ENCODE measurements at places on chromosomes 7 and 10.

DNA sequence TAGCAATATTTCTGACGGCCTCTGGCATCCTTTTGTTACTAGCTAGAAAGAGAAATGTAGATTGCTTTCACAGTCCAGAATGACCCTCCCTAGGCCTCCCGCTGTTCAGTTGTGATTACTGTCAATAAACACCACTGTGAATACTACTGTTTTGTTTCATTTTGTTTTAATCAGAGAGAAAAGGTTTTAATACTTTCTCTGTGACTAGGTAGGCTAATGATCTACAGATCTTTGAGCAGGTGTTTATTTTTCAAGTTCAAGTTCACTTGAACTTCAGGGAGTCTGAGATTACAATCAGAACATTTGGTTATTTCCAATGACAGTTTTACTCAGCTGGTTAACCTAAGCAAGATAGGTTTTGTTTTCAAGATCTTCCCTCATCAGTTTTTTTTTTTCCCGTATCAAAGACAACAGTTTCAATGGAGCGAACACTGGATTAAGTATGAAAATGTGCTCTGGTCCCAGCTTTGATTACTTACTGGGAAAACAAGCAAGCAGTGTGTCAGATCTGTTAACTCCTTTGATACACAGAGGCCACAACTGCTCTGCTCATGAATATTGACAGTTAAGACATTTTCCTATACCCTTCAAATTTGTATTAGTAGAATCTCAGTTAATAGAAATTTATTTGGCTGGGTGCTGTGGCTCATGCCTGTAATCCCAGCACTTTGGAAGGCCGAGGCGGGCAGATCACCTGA, 34.8 kb downstream of the VKORC1L1 start:
- no peak for DNase-seq

DNA sequence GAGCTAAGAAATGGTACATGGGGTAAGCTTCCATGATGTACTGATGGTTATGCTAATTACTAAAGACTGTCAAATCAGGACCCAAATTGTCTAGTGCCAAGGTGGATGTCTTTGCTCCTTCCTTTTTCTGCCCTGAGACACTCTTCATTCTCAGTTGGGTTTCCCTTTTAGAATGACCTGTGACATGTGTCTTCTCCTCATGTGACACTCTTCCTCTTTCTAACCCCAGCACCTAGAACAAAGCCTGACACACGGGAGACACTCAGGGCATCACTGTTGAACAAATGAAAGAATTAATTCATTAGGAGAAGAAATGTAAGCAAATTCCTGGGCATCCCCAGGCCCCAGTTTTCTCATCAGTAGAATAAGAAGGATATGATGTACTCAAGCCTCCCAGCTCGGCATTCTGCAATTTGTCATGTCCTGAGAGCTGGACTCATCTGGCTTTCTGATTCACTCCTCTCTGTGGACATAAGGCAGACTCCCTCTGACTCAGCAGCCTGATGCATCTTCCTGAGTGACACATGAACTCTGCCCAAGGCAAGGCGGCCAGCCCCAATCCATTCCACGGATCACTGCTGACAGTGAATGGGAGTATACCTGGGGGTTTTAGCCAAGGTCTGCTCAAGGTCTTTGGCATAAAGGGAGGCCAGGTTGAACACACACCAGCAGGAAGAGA, 473.8 kb downstream of the KCNMA1 start:
- DNase-seq = no peak

DNA sequence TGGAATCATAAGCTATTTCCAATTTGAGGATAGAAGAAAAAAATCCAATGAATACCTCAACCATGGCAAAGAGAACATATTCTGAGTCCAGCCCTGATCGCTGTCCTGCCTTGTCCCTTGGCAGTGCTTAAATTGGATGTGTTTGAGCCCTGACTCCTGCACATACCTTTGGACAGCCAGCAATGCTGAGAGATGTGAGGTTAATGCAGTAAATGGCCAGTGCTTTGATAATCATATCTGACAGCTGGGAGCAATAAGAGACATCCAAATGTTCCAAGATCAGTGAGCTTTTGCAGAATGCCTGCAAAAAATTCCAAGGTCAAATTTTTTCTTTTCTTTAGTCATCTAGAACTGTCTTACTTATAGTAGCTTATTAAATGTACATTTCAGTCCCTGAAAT, 80.1 kb upstream of the LRRC17 start:
- no peak for DNase-seq

GRCh38 chr10:80485946-80486764, 32.0 kb downstream of the TSPAN14 start:
- DNase-seq = no peak

GRCh38 chr7:133481676-133482075, 228.8 kb downstream of the EXOC4 start:
- no peak for DNase-seq

GRCh38 chr7:137943132-137943551, 58.7 kb downstream of the CREB3L2 start:
- DNase-seq = no peak

- DNase-seq = no peak
Observed at GRCh38 chr7:79494046-79494445, 40.6 kb upstream of the MAGI2 start.

GRCh38 chr7:12985228-12985627, 297.8 kb downstream of the ARL4A start:
- DNase-seq = no peak

DNA sequence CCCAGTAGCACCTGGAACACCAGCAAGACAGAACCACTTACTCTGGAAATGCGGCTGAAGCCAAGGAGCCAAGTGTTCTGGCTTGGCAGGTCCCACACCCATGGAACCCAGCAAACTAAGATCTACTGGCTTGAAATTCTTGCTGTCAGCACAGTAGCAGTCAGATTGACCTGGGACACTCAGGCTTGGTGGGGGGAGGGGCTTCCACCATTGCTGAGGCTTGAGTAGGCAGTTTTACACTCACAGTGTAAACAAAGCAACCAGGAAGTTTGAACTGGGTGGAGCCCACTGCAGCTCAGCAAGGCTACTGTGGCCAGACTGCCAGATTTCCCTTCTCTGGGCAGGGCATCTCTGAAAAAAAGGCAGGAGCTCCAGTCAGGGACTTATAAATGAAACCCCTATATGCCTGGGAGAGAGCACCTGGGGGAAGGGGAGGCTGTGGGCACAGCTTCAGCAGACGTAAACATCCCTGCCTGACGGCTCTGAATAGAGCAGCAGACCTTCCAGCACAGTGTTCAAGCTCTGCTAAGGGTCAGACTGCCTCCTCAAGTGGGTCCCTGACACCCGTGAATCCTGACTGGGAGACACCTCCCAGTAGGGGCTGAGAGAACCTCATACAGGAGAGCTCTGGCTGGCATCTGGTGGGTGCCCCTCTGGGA, 121.2 kb downstream of the MTERF1 start:
- no peak for DNase-seq

DNA sequence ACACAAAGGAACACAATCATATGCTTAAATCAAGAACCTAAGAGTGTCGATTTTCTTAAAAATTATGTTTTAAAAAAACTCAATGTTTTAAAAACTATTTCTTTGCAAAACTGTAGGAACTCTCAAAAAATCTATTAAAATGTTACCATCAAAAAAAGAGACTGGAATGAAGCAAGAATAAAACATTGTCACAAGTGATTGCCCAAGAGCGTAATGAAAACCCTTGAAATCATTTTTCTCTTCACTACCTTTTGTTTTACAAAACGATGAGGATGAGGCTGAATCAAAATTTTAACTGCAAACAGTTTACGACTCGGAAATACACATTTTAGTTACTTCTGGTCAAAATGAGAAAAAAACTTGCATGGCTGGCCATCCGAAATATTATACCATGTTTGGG, 855 bp downstream of the YME1L1 start:
- no peak for DNase-seq

- DNase-seq = no peak
Observed at GRCh38 chr10:80552151-80552646, 14.5 kb downstream of the SH2D4B start.

GRCh38 chr10:27360581-27361172, 120.1 kb upstream of the ACBD5 start:
- peak; percentile 71 for DNase-seq

DNA sequence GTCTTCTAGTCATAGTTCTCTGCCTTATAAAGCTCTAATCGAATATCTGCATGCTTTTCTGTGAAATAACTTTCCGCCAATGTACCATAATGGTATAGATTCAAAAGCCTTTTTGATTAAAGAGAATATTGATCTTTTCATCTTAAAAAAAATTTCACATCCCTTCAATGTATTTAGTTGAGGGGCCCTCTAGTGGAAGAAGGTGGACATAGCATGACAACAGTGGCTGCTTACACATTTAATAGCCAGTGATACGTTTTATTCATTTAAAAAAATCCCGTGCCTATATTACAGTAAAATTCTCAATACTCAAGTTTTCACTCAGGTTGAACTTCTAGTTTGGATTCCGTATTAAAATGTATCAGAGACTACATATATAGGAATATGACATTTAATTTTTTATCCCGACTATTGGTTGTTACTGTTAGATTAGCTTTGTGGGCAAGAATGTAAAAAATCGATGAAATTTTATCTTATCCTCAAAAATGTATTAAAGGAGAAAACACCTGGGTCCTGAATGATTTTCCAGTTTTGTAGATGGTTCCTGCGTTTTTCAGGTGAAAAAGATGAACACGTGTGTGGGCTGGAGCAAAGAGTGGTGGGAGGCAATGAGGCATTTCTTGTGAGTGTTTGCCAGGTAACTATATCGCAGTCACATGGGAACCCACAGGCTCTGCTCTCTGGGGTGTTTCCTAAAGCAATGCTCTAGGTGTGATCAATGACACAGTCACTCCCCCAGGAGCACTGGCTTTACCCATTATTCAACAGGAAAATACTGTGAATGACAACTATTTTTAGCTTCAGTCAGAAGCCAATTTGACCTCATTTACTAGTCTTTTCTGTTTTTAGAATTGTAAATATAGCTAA, 24.1 kb upstream of the PNLIP start:
- no peak for DNase-seq

GRCh38 chr7:51160411-51160810, 156.2 kb downstream of the COBL start:
- DNase-seq = no peak

DNA sequence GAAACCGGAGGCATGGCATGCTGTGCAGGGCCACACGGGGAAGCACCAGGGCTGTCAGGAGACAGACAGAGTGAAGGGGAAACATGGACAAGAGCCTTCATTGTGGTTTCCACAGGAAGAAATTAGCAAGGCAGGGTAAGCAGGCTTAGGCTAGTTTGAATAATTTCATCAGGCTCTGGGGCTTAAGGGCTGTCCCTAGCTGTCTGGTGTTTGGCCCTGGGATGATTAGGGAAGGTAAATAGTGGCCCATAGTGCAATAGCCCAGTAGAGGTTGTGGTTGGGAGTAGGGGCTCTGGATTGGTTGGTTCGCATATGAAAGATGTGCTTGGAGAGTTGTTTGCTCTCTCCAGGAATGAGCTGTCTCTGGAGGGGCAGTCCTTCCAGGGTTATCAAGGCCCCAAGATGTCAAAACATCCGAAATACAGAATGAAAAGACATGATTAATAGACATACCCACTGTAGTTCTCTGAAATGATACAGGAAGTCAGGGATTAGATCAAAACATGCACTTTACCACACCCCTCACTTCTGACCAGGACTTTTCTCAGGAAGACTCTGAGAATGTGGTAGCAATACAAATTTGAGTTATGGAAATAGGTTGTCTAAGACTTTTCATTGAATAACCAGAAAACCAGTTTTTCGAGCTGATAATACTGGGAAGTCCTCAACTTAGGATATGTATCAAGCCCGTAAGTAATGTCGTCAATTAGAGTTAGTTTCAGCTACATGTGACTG, 224.9 kb upstream of the NFE2L3 start:
- DNase-seq = no peak

GRCh38 chr7:19560111-19560883, 148.5 kb downstream of the POLR1F start:
- DNase-seq = no peak
